ENCODE measurements at places on chromosomes 4 and X. TPM values are rescaled to one million over a fixed set of nuclear protein-coding genes. Genes with fewer than 3 reads are reported as not detected.

DNA sequence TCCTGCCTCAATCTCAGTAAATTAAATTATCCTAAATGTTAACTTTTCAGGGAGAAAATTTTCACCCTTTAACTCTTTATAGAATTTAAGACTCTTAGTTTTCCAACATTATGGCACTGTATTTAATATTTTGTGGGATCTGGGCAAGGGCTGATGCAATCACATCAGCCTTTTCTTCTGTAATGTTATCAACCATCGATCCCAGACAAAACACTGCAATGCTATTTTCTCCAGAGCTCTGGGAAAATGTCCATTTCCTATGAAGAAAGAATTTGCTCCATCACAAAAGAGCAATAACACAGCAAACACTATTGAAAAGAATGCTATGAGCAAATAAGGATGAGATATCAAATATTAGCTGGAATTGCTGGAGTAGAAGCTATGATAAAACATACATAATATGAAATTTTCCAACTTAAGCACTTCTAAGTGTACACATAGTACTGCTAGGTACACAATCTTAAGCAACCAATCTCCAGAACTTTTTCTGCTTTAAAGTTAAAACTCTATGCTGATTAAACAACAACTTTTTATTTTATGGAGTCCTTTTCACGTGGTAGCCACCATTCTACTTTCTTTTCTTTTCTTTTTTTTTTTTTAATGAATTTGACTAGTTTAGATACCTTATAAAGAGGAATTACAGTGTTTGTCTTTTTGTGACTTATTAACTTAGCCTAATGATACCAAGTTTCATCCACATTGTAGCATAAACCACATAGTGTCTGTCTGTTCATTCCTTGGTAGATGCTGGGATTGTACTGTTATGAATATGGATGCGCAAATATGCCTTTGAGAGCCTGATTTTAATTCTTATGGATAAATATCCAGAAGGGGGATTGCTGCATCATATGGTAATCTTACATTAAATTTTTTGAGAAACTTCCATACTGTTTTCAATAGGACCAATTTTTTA is 43.6 kb downstream of the UGT2A3 start:
- no peak for DNase-seq

GRCh38 chr4:26648260-26648659 is 64.4 kb downstream of the TBC1D19 start:
- no peak for DNase-seq

DNA sequence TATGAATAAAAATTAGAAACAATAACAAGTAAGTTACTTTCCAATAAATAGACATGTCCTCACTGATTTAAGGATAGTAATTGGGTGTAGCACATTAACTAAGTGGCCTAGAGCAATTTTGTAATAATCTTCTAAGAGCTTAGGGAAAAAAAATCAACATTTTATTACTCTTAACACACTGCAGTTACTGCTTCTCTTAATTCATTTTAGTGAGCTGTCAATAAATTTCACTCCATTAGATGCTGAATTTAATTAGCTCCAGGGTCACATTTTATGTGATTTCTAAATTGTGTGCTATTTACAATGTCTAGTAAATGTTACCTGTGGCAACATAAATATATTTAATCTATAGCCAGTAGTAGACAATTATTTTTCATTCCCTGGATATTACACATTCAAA is 612.0 kb downstream of the C4orf33 start:
- no peak for DNase-seq

DNA sequence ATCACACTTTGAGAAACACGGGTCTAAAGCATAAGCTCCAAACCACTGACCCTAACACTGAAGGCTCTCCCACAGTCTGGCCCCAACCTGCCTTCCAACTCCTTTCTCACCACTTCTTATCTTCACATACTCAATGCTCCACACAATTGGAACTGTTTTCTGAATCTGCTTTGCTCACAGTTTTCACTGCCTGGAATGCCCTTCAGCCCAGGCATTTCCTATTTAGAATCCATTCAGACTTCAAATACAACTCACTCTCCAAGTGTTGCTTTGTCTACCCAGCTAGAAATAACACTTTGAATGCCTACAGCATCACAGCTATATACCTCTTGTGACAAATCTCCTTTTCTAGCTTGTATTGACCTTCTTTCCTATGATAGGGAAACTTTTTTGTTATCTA is 10.2 kb downstream of the OTUD4 start:
- no peak for DNase-seq

DNA sequence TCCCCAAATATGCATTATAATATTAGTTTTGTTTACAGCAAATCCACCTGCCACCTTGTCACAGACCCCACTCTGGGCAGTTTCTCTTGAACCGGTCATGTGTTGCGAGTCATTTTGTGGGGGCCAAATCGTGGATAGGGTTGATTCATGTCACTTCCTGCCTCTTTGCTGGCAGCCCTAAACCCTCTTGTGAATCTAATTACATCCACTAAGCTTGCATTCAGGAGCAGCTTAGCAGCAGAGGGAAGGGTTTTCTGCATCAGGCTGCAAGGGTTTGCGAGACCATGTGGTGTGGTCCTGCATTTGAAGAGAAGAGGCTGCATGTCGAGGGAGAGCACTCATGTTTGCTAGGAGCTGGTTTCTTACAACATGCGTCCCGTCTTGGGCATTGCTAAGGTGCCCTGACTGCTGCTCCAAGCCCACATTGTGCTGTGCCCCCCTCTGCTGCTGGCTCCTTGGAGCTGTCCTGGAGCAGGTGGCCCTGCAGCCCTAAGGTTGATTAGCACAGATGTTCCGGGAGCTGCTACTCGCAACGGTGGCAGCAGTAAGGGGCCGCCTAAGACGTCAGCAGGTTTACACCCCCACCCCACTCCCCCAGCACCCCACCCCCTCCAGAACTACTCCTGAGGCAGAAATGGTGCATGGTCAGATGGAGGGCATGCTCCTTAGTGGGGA is 88.9 kb upstream of the CLDN34 start:
- no peak for DNase-seq

DNA sequence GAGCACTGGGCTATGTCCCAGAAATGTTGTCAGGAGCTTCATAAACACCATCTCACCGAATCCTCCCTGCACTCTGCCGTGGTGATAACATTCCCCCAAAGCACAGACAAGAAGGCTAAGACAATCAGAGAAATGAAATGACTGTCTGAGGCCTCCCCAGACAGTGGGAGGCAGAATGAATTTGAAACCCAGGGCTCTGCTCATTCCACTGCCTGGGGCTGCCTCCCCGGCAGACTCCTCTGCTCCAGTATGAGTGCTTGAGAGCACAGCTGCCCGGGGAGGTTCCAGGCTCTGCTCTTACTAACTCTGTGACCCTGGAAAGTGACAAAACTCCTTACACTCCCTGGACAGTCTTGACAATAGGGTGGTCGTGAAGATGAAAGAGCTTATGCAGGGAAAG is 9.7 kb downstream of the FGFBP1 start:
- DNase-seq, result no peak

The C4orf17 gene
- total RNA-seq, result not detected
